HAP-1 (cell line): ENCODE measurements at places on chromosomes 3 and 15.

GRCh38 chr3:78848392-78849288 is 919.2 kb downstream of the ROBO1 start:
- DNase-seq = no peak

GRCh38 chr3:106809623-106810299 is 567.5 kb upstream of the CCDC54 start:
- no peak for DNase-seq

GRCh38 chr3:195450731-195451229 is 8.0 kb upstream of the ACAP2 start:
- DNase-seq = no peak

GRCh38 chr3:12321015-12321414 is 32.1 kb downstream of the PPARG start:
- no peak for DNase-seq

GRCh38 chr3:184336547-184337398 is 627 bp upstream of the FAM131A start:
- no peak for DNase-seq

DNA sequence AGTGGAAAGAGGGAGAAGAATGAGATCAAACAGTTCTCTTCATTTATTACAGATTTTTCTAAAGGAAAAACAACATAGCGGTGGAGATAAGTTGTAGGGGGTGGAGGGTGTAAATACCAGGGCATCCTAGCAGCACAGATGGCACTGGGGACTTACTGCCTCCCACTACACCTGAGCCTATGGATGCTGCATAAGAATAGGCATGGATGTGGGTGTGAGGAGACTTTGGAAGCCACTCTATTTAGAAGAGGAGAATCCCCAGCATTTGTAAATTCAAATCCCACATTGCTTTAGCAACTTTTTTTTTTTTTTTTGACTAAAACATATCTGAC is 27.4 kb upstream of the IL1RAP start:
- DNase-seq = no peak

- no peak for DNase-seq
These were observed 136.5 kb downstream of the ALCAM start for GRCh38 chr3:105503191-105503593.

- peak; percentile 35 for DNase-seq
These were observed 5.8 kb upstream of the DBR1 start for GRCh38 chr3:138180375-138181029.

GRCh38 chr15:85100186-85100937 is 118.7 kb downstream of the PDE8A start:
- no peak for DNase-seq

GRCh38 chr3:53887446-53887845 is 4.2 kb downstream of the SELENOK start:
- no peak for DNase-seq

DNA sequence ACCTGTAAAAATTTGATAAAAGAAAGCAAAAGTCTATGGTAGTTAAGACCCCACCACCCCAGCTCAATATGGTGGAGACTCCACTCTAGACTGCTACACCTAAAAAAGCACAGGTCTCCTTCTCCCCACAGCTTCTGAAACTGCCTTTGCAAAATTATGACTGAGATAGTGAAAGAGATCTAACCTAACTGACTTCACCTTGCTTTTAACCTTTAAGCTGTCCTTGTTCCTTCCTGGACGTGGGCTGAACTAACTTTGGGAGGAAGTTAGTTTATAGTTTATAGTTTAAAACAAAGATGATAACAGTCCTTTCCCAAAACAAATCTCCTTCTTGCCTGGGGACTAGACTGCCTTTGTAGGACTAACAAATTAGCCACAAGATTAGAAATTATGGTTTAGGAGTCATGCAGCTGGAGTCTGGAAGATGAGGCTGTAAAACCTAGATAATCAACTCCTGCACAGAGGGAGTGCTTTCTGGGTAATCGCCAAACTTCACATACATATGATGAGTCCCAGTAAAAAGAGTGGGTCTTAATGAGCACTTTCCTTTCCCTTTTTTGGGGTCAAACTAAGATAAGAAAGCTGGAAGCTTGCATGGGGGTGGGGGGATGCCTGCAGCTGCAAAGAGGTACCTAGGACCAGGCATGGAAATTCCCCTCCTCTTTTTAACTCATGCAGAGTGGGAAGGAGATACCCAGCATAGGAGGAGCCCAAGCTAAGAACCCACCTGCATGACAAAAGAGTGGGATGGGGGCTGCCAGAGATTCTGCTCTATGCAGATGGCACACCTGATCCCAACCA is 17.5 kb downstream of the CCR8 start:
- no peak for DNase-seq

DNA sequence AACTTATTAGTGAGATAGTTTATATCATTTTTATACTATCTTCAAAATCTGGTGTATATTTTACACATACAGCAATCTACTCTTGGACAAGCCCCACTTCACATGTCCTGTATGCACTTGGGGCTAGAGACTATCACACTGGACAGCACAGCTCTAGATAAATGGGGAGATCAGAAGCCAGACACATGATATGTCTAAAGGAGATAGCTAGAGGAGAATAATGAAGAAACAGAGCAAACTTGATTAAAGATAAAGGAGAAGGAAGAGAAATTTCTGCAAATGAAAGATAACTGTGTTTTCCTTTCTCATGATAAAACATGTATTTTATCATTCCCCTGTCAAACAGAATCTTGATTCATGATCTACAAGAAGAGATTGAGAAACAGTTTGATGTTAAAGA is 13.0 kb downstream of the CPA3 start:
- no peak for DNase-seq

GRCh38 chr15:82533801-82534200 is 6.5 kb downstream of the RPS17 start:
- DNase-seq = no peak

DNA sequence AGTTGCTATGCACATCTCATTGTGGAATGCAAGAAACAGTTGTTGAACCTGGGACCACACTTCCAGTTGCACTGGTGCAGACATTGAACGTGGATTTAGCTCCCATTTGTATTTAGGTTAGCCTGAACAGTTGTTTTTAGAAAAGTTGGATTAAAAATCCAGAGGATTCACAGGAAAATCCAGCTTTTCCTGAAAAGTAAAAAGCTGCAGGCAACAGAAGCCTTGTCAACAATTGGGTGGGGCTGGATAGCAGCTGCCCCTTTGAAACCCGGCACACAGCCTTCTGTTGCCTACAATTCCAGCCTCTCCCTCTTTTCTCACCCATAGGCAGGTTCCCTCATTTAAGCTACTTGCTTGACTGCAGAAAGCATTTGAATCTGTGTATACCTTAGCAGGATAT is 165.3 kb upstream of the TBL1XR1 start:
- no peak for DNase-seq

DNA sequence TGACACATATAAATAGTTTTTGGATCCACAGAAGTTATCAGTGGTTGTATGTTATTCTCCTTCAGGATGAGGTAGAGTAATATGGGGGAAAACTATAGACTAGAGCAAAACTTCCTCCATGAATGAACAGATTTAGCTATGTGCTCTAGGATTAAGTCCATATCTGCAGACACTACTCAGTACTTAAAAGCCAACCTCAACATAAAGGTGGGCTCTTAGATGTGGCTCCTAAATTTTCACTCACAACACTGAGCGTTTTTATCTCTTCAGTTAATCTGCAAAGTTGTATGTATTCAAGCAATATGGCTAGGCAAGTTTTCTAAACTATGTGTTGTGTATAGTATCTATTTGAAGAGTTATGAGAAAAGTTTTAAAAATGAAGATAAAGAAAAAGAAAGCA is 147.0 kb upstream of the SLITRK3 start:
- no peak for DNase-seq

- DNase-seq = no peak
These were observed 48.9 kb upstream of the FMN1 start for GRCh38 chr15:33243393-33243792.

DNA sequence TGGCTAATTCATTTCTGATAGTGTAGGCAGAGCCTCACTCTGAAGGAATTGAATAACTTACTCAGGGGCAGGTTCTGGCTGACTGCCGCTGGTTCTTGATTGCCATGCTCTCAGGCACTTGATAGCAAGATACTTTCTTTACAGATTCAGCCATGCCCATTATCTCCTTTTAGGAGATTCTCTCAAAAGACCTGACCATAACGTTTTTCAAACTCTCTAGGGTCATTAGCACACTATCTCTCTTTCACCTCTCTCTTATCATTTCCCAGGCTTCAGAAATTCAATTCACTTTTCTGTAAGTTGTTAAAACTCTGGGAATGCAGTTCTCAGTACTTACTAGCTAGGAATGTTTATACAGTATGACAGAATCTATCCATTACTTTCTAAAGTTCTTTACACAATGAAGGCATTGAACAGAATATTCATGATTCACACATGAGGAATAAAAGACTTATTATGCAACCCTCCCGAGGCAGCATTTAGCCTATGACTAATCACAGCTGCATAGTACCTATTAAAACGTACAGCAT is 850.3 kb upstream of the CADM2 start:
- DNase-seq = peak; percentile 40

DNA sequence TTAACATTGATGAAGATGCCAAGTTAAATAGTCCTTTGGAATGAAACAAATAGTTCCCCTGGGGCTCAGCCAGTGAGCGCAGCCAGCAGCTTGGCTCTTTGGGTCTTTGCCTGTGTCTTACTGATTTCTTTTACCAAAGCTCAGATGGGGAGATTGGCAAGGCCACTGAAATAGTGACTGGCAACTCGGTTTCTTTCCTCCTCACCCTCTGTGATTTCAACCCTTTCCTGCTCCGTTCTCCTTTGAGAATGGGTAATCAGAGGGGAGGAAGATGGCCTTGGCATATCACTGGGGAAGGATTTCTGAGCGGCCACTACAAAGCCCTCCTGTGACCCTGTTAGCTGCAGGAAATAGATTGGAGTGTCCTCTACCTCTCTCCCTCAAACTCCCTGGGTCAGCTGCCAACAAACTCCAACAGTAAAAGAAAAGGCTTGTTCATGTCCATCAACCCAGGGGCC is 337.1 kb upstream of the LRRFIP2 start:
- no peak for DNase-seq

DNA sequence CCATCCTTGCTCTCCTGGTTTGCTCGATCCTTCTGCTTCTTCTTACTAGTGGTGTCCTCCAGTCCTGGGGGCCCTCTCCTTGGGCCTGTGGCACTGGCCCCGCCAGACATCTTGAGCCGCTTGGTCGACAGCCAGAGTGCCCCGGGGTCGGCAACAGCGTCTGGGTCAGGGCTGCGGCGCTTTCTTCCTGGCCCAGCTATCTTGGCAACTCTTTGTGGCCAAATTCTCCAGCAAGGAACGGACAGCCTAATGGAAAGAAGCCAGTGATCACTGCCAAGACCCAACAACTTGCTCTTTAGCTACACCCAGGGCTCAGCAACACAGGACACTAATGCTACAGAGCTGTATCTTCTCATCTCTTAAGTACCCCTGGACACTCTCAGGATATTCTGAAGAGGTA is 1.6 kb downstream of the USP19 start:
- no peak for DNase-seq

DNA sequence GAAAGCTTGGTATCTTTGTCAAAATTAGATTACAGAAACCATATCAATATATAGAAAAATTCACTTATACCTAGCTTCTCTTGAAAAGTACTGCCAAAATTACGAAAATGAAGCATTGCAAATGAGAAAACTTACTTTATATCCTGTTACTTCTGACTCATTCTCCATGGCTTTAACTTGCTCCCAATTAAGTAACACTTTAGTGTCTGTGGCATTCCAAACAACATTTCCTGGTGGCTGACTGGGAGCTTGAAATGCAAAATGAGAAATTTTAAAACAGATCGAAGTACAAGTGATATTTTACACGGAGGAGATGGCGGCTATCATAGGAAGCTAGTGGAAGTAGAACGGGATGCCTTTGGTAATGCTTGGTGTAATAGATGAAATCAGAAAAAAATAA is 347.3 kb downstream of the CNTN3 start:
- no peak for DNase-seq

- DNase-seq = no peak
These were observed 271.7 kb upstream of the LRRC3B start for GRCh38 chr3:26350853-26351252.

DNA sequence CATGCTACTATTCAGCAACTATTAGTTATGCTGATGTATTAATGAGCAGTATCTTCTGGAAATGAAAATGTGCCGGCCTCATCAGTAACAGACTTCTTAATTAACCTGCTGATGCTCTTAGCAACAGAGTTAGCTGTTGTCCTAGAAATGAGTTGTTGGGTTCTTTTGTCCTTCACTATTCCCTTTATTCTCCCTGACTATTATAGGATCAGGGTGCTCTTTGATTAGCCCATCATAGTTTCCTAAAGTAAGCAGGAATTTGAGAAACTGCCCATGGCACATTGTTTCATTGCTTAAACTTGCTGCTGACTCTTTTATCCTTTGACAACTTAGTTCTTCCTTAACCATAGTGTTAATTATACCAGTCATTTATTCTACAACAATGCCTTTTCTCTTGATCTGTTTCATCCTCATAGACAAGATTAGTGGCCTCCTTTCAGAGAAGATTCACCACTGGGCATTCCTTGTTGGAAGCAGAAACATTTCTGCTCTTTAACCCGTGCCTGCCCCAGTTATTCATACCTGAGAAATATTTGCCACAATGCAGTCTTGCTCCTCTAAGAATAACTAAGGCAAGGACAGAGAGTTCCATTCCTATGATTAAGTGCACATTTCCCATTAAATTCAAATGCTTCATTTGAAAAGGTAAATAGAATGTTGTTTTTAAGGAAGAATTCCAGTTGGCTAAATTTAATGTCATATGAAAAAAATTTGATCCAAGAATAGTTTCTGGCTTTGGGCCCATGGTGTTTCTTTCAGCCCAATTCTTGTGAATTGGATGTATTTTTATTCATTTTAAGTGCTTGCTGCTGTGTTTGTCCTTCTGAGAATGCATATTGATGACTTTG is 573.3 kb upstream of the TBL1XR1 start:
- DNase-seq = no peak

GRCh38 chr15:32715276-32715675 is 2.5 kb upstream of the GREM1 start:
- no peak for DNase-seq

- DNase-seq = no peak
These were observed 5.0 kb downstream of the TMEM207 start for GRCh38 chr3:190444576-190445145.

- DNase-seq = no peak
These were observed 20.5 kb downstream of the BOC start for GRCh38 chr3:113231827-113232253.

GRCh38 chr3:131714585-131715220 is 211.9 kb upstream of the MRPL3 start:
- DNase-seq = no peak

DNA sequence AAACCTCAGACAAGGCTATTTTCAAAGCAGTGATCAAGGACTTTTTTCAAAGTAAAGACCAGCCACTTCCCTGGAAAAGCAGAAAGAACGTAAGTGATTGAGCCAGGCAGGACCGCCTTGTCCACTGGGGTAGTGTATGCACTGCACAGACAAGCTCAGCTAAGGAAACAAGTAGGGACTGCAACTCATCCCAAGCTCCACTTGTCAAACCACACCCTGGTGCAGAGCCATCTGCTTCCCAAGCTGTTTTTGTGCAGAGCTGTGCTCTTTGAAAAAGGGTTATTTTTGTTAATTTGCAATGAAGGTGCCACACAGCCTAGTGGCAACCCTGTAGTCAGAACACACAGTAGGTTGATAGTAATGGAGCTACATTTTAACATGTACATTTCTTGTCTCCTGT is 193.3 kb downstream of the ADAMTS9 start:
- no peak for DNase-seq
